ENCODE measurements at places on chromosomes 11 and 22.
A peak's percentile ranks its signal among the peaks of the same experiment; 100 is the strongest.

DNA sequence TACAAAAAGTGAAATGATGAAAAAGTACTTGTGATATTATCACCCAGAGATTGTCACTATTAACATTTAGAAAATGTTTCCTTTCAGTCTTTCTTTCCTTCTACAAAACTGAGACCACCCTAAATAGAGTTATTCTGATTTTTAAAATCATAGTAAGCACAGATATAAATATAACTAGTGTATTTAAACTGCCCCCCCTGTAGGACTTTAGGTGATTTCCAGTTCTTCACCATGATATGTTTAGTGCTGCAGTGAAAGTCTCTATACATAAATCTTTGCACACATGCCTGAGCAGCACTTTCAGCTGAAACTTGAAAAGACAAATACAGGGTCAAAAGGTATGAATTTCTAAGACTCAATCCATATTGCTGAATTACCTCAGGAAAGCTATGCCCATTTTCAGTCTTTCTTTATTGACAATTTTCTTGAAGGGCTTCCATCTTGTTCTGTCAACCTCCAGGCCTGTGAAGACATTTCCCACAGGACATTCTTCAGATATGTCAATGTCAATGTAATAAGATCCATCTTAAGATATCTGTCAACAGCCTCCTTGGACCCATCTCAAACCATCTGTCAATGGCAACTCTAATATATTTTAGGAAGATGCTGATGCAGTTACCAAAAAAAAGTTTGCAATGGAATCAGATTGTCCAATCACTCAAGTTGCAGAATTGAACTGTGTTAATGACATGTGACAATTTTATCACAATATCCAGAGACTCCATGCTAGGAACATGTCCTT, 30.8 kb upstream of the LDLRAD3 start:
- no peak for DNase-seq

GRCh38 chr22:23058481-23059283, 11.6 kb upstream of the GNAZ start:
- no peak for DNase-seq

DNA sequence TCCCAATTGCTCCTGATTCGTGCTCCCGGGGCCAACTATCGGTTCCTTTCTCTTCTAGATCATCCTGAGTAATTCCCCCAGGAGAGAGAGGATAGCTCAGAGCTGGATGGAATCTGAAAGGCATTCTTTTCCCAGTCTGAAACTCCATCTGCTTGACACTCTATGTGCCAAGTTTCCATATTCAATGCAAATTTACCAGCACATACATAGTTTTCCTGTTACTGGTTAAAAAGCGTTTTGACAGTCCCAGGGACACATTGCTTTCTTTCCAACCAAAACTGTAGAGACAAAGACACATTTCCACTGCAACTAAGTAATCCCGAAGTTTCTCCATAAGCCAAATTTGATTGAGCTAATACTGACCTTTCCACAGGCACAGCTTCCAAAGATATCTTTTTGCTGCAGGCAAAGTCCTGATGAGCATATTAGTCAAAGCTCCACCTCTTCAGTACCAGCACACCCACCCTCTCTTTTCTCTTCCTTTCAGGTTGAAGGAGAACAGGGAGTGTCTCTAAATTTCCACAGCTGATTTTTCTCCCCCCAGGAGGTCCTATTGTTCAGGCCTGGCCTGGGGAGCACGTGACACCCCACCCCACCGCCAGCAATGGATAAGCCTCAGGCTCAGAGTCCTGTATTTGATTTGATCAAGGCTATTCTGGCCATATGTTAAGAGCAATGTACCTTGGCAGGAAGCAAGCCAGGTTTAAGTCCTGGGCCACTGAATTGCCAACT, 9.7 kb upstream of the ANKK1 start:
- DNase-seq, result no peak

DNA sequence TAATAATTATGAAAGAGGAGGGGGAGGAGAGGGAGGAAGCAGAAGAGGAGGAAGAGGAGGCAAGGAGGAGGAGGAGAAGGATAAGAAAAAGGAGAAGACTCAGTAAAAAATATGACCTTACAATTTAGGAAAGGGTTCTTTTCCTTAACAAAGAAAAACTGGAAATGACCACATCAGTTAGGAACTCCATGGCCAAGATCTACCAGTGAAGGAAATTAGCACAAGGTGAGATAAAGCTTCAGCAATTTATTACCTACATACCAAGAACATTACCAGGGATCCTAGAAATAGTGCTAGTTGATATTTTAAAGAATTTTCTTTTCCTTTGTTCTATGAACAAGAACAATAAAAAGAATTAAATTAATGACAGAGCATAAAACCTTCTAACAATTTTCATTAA, 172.7 kb downstream of the LRRC4C start:
- no peak for DNase-seq

- DNase-seq, result no peak
Measured at GRCh38 chr11:69380921-69381581, 87.1 kb downstream of the MYEOV start.

- DNase-seq, result no peak
Measured at GRCh38 chr11:45930031-45930794, 7.8 kb downstream of the LARGE2 start.

GRCh38 chr11:71556018-71556417, 7.8 kb downstream of the KRTAP5-9 start:
- no peak for DNase-seq

DNA sequence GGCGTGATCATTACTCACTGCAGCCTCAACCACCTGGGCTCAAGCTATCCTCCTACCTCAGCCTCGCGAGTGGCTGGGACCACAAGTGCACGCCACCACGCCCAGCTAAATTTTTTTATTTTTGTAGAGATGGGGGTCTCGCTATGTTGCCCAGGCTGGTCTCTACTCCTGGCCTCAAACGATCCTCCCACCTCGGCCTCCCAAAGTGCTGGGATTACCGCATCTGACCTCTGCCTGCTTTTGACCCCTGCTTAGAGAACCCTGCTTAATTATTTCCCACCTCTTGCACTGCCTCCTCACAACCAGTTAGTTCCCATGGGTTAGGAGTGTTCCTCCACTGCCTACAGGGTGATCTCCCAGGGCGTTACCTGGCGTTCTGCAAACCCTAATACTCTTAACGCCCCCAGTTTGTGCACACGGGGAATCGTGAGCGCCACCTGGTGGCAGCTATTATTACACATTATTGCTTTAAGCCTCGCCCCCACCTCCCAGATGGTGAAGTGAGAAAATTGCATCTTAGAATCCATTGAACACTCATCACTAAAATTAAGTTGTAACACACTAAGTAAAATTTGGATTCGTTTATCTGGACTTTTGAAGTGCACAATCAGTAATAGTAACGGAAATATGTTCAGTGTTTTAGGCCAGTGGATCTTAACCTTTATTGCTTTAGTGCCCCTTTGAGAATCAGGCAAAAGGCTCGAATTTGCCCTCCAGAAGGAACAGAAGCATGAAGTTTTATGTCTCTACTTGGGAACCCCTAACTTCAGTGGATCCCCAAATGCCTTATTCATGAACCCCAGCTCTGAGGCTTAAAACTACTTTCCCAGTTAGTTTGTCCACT, 61.4 kb upstream of the ASPHD2 start:
- peak; percentile 63 for DNase-seq

GRCh38 chr22:43537019-43537585, 125.3 kb downstream of the MPPED1 start:
- DNase-seq, result no peak

- no peak for DNase-seq
Measured at GRCh38 chr11:21933095-21933494, 259.8 kb upstream of the ANO5 start.

GRCh38 chr22:29477723-29478318, 2.2 kb upstream of the NEFH start:
- DNase-seq, result no peak

DNA sequence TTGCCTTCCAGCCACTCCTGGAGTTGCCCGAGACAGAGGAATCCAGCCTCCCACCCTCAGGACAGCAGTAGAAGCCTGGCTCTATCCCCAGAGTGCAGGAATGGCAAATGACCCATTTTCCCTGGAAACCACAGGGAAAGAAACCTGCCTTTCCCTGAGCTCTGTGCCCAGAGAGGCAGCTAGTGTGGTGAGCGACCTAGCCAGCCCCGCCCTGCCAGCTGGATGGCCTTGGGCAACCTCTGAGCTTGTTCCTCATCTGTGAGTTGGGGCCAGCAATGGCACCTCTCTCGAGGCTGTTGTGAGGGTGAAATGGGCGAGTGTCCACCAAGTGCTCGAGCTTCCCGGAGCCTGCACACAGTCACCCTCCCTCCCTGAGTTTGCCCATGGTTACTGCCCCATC, 3.7 kb downstream of the OMP start:
- DNase-seq, result no peak

- DNase-seq, result no peak
Measured at GRCh38 chr22:20811171-20811570, 37.3 kb downstream of the SERPIND1 start.

DNA sequence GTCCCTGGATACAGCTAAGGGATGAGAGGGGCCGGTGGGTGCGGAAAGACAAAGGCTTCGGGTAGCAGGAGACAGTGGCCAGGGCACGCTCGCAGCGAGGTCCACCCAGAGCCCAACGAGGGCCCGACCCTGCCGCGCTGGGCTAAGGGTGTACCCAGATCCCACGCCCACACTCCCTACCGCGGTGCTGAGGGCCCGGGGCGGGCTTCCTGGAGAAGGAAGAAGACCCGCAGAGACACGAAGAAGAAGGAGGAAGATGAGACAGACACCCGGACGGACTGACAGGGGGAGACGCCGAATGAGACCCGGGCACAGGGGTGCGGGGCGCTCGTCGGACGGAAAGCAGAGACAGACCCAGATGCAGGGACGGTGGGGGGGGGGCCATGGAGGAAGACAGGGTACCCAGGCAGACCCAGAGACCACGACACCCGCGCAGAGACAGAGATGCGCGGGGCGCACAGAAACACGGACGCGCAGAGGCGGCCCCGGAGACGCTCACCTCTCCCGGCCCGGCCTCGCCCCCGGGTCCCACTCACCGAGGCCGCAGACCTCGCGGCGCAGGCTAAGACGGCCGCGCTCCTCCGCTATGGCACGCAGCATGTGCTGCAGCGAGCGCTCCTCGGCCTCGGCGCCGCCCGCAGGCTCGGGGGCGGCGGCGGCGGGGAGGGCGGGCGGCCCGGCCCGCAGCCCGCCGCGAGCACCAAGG, 437 bp downstream of the KIAA0930 start:
- no peak for DNase-seq

DNA sequence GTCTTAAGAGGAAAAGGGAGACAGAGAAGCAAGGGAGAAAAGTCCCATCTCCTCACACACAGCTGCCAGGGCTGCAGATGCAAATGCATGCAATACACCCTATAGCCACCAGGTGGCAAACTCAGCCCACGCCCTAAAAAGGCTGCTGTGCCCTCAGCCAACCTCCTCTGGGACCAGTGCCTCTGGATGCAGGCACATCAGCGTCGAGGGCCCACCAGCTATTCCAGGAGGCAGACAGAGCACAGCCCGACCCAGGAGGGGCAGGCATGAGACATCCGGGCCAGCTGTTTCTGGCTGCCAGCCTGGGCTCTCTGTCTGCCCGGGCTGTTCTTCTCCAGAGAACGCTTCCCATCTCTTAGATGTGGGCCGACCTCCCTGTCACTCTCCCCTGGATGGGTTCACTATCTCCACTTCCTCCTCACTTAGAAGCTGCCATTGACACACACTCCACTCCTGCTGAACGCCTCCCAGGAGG, 39.7 kb downstream of the TPBGL start:
- DNase-seq, result peak; percentile 94

DNA sequence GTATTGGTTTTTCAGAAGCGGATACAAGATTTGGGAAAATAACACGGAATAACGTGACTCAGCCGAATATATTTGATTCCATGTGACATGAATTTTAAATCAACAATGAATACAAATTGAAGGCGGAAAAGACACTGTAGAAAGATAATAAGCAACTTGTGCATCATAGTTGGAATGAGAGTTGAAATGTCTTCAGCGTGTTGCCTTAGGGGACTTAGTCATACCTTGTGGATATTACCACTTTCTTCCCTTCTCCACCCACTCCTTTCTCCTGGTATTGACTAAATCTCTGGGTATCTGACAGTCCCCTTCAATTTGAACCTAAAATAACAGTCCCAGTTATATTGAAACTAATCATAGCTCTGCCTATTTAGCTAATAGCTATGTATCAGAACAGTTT, 2373.1 kb upstream of the RAG2 start:
- no peak for DNase-seq

DNA sequence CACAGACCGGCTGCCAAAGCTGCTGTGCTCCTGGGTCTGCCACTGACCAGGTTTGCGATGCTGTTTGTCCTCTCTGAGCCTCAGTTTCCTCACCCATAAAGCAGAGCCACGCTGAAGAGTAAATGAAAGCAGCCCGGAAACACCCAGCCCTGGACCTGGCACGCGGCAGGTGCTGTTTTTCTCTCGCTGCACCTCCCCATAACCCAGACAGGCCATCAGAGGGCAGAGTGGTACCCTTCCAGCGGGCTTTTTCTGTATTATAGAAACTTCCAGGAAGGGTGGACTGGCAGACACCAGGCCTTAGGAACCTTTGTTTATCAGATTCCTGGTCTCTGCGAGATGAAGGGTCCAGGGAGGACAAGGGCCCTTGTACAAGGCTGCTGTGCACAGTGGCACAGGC, 17.9 kb upstream of the FGF19 start:
- DNase-seq, result peak; percentile 56

DNA sequence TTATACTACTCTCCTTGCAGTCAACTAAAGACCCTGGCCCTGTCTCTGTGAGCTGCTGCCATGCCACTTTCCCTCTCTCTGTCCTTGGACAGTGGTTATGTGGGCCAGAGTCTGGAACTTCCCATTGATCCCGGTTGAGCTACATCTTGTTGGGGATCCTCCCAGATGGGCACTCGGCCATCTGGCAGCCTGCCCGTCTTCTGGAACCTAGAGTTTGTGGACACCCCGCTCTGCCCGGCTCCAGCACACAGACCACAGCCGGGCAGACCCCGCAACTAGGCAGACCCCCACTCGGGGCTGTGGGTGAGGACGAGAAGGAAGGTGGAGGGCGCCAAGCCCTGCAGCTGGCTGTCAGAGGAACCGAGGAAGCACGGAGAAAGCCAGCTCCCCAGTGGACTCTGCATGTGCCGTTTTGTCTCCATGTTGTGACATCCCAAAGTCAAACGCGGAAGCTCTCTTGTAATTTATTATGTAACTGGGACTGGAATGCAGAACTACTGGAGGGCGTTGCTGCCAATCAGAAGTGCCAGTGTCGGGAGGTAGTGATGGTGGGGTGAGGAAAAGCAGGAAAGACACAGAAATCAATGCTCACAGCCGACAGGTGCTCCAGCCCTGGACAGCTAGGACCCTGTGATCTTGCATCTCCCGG, 207.7 kb downstream of the CEP164 start:
- no peak for DNase-seq

DNA sequence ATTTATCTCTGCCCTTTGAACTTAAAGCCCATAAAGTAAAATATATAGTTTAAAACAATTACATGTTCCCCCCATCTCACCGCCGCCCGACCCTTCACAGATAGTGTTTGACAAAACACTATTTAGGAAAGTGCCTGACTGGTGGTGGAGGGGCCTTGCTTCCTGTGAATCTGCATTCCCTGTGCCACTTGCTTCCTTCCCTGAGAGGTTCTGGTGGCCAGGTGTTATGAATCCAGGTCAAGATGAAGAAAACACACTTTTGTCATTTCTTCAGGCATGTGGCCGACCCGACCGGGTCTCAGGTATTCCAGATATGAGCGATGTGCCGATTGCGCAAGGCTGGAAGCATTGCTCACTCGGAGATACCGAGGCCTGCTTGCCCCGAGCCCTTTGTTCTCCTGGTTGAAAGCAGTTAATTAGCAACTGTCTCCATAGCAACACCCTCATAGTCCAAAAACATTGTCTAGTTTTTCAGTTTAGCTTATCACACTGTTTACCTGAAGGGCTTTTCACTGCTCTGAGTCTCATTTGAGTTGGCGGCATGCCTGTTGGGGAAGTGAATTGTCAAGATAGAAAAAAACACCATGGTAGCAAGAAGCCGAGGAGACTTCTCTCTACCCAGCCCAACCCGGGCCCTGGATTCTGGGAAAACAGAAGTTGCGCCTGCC, 128.3 kb downstream of the TEAD1 start:
- peak; percentile 43 for DNase-seq
